ENCODE measurements at places on chromosomes 7 and 10. TPM values are rescaled to one million over a fixed set of nuclear protein-coding genes. Genes with fewer than 3 reads are reported as not detected.

Gene H2BK1
- total RNA-seq: not detected

Gene SRRM3
- total RNA-seq: not detected

Gene ICA1
- total RNA-seq: 0.31 TPM

Gene SAMD9L
- total RNA-seq: 30.7 TPM

Gene BTBD16
- total RNA-seq: not detected

Gene TAS2R4
- 0.69 TPM for total RNA-seq

Gene LEP
- not detected for total RNA-seq

Gene ST8SIA6
- total RNA-seq: 0.19 TPM

Gene CASP7
- total RNA-seq: 31.2 TPM

Gene MPP7
- total RNA-seq: 2.7 TPM

Gene DTX2
- 34.3 TPM for total RNA-seq

Gene GARIN1A
- 4.3 TPM for total RNA-seq

Gene TUBAL3
- total RNA-seq: 0.19 TPM

Gene EIF3A
- 214 TPM for total RNA-seq

Gene TCERG1L
- 0.81 TPM for total RNA-seq

Gene BICC1
- total RNA-seq: not detected

Gene NKX2-3
- not detected for total RNA-seq

Gene SEMA3C
- not detected for total RNA-seq

Gene VTI1A
- 51.9 TPM for total RNA-seq

Gene NME8
- not detected for total RNA-seq

Gene CDHR3
- not detected for total RNA-seq

Gene ANKRD61
- not detected for total RNA-seq

Gene RBP3
- not detected for total RNA-seq

Gene DNAJC12
- total RNA-seq: 2.3 TPM

All from natural killer cell treated with Interleukin-12 subunit alpha and Interleukin-12 subunit beta and Interleukin-15 and Interleukin-18, amount 100 ng/mL, for 72 hours (primary cell).